ENCODE measurements at places on chromosomes 2 and 18.
A peak's percentile ranks its signal among the peaks of the same experiment; 100 is the strongest.

DNA sequence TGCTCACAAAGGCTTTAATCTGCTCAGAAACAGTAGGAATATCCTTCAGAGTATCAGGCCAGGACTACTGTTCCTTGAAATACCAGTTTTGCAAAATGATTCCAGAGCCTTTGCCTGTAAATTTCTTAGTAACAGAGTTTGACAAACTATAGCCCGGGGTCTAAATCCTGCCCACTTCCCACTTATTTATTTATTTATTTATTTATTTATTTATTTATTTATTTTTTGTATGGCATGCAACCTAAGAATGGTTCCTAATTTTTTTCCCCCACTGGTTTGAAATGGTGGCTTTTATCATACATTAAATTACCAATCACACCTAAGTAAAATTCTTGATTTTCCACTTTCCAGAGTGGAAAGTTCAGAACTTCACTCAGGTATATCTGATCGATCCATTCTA is 45.6 kb downstream of the KCNG3 start:
- DNase-seq, result no peak

DNA sequence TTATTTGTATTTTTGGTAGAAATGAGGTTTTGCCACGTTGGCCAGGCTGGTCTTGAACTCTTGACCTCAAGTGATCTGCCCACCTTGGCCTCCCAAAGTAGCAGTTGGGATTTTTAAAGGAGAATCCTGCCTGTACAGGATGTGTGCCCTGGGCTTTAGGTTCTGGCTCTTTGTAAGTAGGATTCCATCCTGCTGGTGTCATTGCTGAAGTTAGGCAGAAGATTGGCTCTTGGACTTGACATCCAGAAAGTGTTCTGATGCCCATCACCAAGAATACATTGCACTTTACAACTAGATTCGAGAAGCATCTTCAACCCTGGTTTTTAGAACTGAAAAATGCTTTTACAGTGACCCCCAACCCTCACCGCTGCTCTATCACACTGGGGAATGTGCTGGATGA is 4.4 kb upstream of the TWIST2 start:
- DNase-seq, result no peak

- DNase-seq, result no peak
Observed at GRCh38 chr2:85748985-85749875, 4.6 kb upstream of the ATOH8 start.

- DNase-seq, result peak; percentile 51
Observed at GRCh38 chr18:57780318-57780705, 22.8 kb downstream of the ATP8B1 start.

GRCh38 chr18:6509832-6510231 is 95.1 kb upstream of the L3MBTL4 start:
- DNase-seq, result peak; percentile 2

DNA sequence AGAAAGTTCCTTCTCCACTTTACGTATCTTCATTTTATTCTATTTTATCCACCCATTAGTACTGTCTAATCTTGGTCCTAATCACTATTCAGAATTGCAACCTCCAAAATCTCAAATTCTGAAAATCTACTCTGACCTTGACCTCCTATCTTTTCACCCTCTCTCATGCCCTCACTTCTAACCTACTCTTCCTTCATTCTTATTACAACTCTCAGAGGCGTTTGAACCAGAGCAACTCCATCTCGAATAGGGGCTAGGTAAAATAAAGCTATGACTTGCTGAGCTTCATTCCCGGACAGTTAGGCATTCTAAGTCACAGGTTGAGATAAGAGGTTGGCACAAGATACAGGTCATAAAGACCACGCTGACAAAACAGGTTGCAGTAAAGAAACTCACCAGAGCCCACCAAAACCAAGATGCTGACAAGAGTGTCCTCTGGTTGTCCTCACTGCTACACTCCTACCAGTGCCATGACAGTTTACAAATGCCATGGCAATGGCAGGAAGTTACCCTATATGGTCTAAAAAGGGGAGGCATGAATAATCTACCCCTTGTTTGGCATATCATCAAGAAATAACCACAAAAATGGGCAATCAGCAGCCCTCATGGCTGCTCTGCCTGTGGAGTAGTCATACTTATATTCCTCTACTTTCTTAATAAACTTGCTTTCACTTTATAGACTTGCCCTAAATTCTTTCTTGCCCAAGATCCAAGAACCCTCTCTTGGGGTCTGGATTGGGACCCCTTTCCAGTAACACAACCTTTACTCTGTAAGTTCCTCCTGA is 11.4 kb downstream of the CCDC88A start:
- peak; percentile 50 for DNase-seq

- DNase-seq, result no peak
Observed at GRCh38 chr2:138956116-138956515, 175.9 kb upstream of the NXPH2 start.

DNA sequence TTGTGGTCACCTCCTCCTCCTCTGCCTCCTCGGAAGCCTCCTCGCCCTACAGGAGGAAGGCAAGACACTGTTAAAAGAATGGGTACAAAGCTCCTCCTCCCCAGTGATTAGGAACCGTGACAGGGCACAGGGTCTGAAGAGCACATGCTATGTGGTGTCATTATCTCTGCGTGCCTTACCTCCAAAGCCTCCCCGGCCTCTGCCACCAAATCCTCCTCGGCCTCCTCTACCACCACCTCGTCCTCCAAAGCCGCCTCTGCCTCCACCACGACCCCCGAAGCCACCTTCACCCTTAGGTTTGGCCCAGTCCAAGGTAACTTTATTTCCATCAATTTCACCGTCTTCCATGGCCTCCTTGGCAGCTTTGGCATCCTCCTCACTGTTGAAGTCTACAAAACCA is 9.1 kb downstream of the NCL start:
- no peak for DNase-seq

DNA sequence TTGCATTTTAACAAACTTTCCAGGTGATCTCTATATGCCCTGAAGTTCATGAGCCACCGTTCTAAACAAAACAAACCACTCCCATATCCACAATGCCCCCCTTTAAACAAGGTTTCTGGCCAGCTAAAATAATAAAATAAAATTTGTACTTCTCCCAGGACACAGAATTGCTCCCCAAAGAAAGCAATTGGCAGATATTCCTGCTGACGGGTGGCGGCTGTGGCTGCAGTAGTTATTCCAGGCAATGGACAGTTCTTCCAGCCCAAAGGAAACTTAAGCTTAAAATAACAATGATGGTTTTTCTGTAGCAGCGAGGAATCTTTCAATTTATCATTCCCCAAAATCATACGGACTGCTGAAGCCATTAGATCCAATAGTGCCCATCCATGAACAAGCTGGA is 260.5 kb upstream of the ZNF521 start:
- no peak for DNase-seq

- no peak for DNase-seq
Observed at GRCh38 chr2:159595410-159596046, 20.8 kb downstream of the BAZ2B start.

GRCh38 chr2:34012715-34013302 is 413.7 kb upstream of the FAM98A start:
- DNase-seq, result peak; percentile 72

DNA sequence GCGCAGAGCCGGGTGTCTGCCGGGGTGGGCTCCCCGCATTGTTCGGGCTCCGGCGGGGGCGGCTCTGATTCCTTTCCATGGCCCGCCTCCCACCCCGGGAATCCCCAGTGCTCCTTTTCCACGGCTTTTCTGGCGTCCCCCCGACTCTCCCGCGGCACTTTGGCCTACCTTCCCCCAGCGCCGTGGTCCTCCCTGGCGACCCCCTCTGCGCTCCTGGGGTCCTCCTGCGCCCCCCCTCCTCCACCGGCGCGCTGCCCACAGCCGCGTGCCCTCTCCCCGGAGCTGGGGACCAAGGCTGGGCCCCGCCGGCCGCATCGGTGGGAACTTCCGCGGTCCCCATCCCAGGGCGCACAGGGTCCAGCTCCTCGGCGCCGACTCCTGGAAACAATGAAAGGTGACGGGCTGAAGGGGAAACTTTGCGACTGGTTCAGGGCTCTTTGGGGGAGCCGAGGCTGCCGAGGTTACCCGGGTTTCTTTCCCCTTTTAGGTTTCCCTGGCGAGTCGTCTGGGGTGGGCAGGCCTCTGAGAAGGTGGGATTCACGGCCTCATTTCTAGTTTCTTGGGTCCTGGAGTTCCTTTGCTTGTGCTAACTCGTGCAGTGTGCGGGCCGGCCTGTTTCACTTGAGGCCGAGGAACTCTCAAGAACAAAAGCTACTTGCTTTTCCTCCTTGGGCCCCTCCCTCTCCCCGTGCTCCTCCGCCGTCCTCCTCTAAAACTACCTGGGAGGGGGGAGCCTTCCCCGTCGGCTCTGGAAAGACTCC is 2.2 kb downstream of the TGIF1 start:
- DNase-seq, result peak; percentile 49

GRCh38 chr2:212465456-212465855 is 73.1 kb downstream of the ERBB4 start:
- DNase-seq, result no peak

GRCh38 chr2:43073401-43073825 is 153.0 kb downstream of the ZFP36L2 start:
- peak; percentile 84 for DNase-seq

DNA sequence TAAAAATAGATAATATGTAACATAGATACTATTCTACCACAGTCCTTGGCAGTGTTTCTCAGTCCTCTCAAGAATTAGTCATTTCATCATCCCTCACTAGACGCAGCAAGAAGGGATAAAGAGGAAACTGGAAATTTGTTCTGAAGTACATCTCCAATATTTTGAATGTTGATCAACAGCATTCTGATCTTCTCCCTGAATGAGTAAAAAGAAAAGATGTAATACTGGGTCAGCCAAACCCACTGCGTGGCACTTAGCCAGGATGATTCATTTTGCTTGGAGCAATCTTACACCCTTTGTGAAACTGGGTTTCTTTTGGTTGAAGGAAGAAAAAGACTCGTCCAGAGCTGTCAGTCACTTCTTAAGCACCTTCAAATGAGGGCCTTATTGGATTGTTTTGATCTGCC is 54.1 kb downstream of the TAF1B start:
- peak; percentile 92 for DNase-seq

DNA sequence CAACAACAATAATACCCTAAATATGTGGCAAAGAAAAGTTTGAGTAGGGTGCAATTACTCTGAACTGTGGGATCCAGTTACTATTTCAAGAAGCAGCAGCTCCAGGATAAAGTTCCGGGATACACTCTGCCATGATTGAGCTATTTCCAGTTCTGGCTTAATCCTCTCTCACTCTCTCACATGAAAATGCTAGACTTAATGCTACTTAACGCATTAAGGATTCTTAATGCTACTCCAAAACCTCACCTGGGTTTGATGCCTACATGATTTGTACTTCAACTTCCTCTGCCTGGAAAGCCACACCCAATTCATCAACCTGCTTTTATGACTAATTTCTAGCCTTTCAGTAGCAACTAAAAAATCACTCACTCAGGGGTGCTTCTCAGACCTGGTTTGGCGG is 151.1 kb upstream of the HNMT start:
- no peak for DNase-seq

GRCh38 chr2:54285451-54285850 is 29.4 kb upstream of the TSPYL6 start:
- DNase-seq, result no peak

DNA sequence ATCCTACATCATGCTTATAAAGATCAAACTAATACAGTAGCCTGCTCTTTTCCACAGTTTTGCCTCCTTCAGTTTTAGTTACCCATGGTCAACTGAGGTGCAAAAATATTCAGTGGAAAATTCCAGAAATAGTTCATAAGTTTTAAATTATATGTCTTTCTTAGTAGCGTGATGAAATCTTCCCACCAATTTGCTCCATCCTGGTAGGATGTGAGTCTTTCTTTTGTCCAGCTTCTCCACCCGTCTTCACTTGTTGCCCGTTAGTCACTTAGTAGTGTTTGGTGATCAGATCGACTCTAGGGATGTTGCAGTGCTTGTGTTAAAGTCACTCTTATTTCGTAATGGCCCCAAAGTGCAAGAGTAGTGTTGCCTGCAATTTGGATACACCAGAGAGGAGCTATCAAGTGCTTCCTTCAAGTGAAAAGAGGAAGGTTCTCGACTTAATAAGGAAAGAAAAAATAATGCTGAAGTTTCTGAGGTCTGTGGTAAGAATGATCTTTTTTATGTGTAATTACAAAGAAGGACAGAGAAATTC is 57.0 kb downstream of the CEP192 start:
- no peak for DNase-seq

DNA sequence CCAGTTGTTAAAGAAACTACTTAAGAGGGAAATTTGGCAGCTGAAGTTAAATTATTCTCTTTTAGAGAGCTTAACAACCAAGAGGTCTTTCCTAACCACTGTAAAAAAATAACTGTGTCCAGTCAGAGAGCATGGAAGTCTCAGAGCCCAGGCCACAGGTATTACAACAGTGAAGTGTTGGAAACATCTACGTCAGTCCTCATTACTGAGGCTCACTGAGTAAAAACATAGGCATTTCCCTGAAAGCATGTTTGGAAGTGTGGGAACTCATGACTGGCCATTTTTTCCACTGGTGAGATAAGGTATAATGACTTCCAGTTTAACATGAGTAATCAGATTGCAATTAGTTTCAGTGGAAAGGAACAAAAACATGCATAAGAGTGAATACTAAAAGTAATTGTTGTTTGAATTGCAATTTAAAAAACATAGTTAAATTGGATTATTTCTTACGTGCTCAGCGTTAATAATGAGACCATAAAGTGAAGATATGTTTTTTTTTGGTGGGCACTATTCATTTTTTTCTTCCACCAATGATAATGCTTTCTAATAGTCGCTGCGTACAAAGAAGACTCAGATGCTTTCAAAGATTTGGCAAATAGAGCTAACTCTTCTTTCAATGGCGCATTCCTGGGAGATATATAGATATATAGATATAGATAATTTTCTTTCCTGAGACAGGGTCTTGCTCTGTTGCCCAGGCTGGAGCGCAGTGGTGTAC is 60.8 kb downstream of the EFEMP1 start:
- peak; percentile 94 for DNase-seq

- no peak for DNase-seq
Observed at GRCh38 chr18:2395427-2396161, 175.7 kb downstream of the METTL4 start.

- DNase-seq, result no peak
Observed at GRCh38 chr2:102297891-102298290, 13.5 kb upstream of the IL1RL1 start.

- no peak for DNase-seq
Observed at GRCh38 chr2:205563646-205564045, 118.7 kb upstream of the NRP2 start.

Measured in Daoy (cell line).